ENCODE measurements at places on chromosomes 4 and X. TPM values are rescaled to one million over a fixed set of nuclear protein-coding genes. Genes with fewer than 3 reads are reported as not detected.

The ZNF674 gene
- total RNA-seq, result 1.9 TPM

The GPC4 gene
- total RNA-seq, result 3.1 TPM

The MAGEB3 gene
- total RNA-seq, result not detected

The SSX2B gene
- total RNA-seq, result not detected

The NKX3-2 gene
- total RNA-seq, result not detected

DNA sequence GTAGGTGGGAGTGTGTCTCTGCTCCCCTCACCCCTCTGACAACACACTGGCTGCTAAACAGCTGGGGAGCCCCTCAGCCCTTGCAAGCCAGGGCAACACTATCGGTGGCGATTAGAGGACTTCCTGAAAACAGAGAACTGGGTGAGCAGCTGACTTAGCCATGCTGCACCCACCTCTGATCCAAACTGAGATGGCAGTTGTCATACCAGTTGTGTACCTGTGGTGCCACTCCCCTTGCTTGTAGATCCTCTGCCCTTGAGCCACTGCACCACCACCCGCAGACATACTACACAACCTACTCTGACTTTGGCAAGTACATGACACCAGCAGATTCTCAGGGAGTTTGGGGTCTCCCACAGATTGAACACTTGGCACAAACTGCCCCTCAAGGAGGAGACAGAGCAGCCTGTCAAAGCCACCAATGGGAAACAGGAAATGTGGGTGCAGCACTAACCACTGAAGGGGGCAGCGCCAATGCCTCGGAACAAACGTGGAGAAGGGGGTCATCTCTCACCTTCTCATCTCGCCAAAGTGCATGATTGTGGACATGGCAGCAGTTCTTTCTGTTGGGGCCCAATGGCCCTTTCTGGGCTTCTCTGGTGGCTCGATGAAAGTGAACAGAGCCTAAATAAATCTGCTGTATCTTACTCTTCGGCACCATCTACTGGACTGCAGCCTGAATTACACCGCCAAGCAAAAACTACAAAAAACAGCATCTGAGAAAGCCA lies 119.8 kb downstream of the NEK1 start:
- H3K27me3 ChIP-seq, result no peaks in the 10 kb centered on the region
- no peak for DNase-seq
- H3K36me3 ChIP-seq, result no peaks in the 10 kb centered on the region
- no peak overlapping the region for H3K27ac ChIP-seq

DNA sequence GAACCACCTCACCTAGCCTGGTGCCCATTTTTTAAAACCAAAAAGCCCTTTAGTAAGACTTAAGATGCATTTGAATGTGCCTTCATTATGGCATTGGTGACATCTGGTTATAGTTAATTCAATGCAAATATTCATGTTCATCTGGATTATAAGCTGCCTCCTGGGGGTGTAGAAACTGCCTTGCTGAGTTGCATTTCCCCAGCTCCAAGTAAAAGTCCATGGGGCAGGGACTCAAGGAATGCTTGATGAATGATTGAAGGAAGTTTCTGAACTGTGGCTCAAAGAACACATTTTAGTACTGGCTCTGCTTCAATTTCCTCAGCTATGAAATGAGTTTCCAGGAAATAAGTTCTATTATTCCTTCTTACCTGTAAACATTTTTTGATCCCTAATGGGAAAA lies 18.5 kb upstream of the RBM47 start:
- H3K36me3 ChIP-seq, result no peaks in the 10 kb centered on the region
- DNase-seq, result no peak
- no peak overlapping the region for H3K4me3 ChIP-seq
- H3K27me3 ChIP-seq, result no peaks in the 10 kb centered on the region
- no peaks in the 10 kb centered on the region for H3K4me1 ChIP-seq

DNA sequence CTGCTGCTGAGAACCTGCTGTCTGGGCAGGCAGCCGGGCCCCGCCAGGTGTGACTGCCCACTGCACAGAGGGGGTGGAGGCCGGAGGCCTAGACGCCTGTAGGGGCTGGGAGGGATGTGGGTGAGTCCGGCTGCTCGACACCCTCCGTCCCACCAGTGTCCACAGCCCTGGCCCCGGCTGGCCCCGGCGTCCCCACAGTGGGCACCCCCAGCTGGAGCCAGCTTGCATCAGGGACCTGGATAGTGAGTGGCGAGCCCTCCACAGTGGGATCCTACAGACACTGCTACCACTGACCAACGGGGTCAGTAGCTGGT lies 34.7 kb upstream of the SPON2 start:
- H3K27me3 ChIP-seq, result no peaks in the 10 kb centered on the region
- H3K36me3 ChIP-seq, result peaks cover 8% of the 10 kb centered on the region
- H3K4me3 ChIP-seq, result no peak overlapping the region
- H3K27ac ChIP-seq, result no peak overlapping the region
- DNase-seq, result peak; percentile 9
- H3K4me1 ChIP-seq, result peaks cover 42% of the 10 kb centered on the region

DNA sequence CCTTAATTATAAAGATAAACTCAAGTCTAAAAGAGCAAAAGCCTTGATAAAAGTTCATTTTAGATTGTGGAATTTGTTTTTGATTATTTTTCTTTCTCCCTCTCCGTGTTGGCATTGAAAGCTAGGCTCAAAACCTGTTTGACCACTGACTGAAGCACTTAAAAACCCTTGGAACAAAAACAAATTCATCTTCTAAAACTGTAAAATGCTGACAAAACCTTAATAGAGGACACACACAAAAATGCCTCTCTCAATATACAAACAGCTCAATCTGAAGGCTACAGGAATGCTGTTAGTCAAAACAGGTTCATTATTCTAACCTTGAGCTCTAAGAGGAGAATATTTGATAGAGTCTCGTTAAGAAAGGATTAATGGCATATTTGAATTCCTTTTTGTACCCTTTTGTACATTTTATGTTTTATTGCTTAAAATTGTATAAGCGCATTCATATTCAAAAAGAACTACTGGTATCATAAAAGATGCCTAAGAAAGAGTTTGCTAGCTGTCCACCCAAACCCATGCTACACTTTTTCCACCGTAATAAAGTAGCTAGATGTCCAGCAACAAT lies 74.3 kb upstream of the NAP1L5 start:
- H3K4me1 ChIP-seq, result no peaks in the 10 kb centered on the region
- no peaks in the 10 kb centered on the region for H3K27me3 ChIP-seq
- H3K27ac ChIP-seq, result no peak overlapping the region
- no peaks in the 10 kb centered on the region for H3K36me3 ChIP-seq
- no peak for DNase-seq

GRCh38 chrX:84046403-84046984 lies 141.5 kb downstream of the RPS6KA6 start:
- no peaks in the 10 kb centered on the region for H3K27me3 ChIP-seq
- no peaks in the 10 kb centered on the region for H3K36me3 ChIP-seq
- H3K4me1 ChIP-seq, result no peaks in the 10 kb centered on the region
- no peak overlapping the region for H3K4me3 ChIP-seq
- H3K27ac ChIP-seq, result no peak overlapping the region

DNA sequence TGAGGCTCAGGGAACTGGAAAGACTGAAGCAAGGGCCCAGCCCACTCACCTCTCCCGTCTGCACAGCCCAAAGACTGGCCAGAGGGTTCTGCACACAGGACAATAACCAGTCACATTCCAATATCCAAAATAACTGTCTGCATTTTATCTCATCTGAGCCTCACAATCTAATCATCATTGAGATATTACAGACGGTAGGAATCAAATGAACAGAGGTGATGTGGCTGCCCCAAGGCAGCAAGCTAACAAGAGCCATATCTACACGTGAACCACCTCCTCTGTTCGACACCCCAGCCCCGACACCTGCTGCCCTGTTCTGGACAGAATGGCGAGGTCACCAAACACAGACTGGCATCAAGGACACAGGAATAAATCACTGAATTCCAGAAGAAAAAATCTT lies 60.5 kb downstream of the AFAP1 start:
- H3K36me3 ChIP-seq, result no peaks in the 10 kb centered on the region
- no peak for DNase-seq
- H3K27me3 ChIP-seq, result no peaks in the 10 kb centered on the region
- no peak overlapping the region for H3K4me3 ChIP-seq
- no peak overlapping the region for H3K27ac ChIP-seq

GRCh38 chr4:8050555-8051206 lies 107.9 kb downstream of the ABLIM2 start:
- no peaks in the 10 kb centered on the region for H3K27me3 ChIP-seq
- H3K36me3 ChIP-seq, result no peaks in the 10 kb centered on the region
- H3K27ac ChIP-seq, result peak overlapping the region; percentile 82
- H3K4me3 ChIP-seq, result peak overlapping the region; percentile 5

DNA sequence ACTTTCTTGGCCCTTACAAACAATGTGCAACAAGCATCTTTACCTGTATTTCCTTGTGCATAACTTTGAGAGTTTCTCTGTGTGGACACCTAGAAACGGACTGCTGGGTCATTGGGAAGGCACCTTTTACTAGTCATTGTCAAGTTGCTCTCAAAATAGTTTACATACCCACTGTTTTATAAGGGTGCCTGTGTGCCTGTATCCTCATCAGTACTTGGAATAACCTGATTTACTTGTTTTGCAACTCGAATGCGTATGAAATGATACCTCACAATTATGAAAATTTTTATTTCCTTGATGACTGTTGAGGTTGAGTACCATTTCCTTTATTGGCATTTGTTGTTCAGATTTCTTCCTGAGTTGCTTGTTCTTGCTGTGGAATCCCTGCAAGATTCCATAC lies 150.8 kb downstream of the STIM2 start:
- no peaks in the 10 kb centered on the region for H3K36me3 ChIP-seq
- H3K27me3 ChIP-seq, result no peaks in the 10 kb centered on the region
- H3K27ac ChIP-seq, result no peak overlapping the region
- DNase-seq, result no peak

- no peaks in the 10 kb centered on the region for H3K36me3 ChIP-seq
- DNase-seq, result no peak
- no peak overlapping the region for H3K4me3 ChIP-seq
Measured at GRCh38 chr4:7564242-7564641, 129.5 kb upstream of the PSAPL1 start.

- no peak overlapping the region for H3K4me3 ChIP-seq
- peaks cover 91% of the 10 kb centered on the region for H3K4me1 ChIP-seq
- no peaks in the 10 kb centered on the region for H3K27me3 ChIP-seq
- peak overlapping the region; percentile 96 for H3K27ac ChIP-seq
- DNase-seq, result peak; percentile 88
Measured at GRCh38 chrX:107729558-107730297, 45.9 kb downstream of the TSC22D3 start.

GRCh38 chr4:153486281-153487151 lies 20.4 kb downstream of the TMEM131L start:
- no peak overlapping the region for H3K4me3 ChIP-seq
- peak overlapping the region; percentile 83 for H3K27ac ChIP-seq

DNA sequence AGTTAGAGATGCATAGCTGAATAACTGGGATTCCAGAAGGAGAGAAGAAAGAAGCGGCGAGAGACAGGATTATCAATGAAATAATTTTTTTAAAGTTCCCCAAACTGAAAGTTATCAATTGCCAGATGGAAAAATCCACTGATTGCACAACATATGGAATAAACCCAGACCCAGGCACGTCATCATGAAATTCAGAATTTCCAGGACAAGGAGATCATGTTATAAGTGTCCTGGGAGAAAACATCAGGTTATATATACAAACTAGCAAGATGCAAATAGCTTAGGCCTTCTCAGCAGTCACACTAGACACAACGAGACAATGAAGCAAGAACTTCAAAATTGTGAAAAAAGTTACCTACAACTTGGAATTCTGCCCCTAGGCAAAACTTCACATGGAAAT lies 200.0 kb downstream of the PALLD start:
- no peak for DNase-seq
- no peak overlapping the region for H3K27ac ChIP-seq
- H3K4me1 ChIP-seq, result no peaks in the 10 kb centered on the region
- H3K4me3 ChIP-seq, result no peak overlapping the region
- H3K36me3 ChIP-seq, result no peaks in the 10 kb centered on the region

DNA sequence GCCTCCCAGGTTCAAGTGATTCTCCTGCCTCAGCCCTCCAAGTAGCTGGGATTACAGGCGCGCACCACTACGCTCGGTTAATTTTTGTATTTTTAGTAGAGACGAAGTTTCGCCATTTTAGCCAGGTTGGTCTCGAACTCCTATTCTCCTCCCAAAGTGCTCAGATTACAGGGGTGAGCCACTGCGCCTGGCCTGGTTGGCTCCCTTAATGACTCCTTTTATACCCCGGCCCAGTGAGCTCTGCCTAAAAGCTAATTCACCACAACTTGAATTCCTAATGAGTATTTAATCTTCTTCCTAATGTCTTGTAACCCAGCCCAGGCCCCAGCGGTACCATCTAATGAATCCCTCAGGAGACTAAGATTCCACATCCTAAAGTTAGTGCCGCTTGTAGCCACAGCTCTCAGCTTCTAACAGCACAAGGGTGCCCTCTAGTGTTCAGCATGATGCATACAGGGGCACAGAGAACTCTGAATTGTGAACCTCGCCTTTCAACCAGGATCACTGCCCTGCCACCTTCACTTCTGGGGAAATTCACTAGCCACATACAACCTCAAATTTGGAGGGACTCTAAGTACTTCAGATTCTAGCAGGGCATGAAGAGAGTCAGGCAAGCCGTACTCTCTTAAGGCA lies 89.5 kb downstream of the OR13H1 start:
- no peaks in the 10 kb centered on the region for H3K27me3 ChIP-seq
- H3K27ac ChIP-seq, result no peak overlapping the region
- H3K4me1 ChIP-seq, result no peaks in the 10 kb centered on the region
- H3K4me3 ChIP-seq, result no peak overlapping the region
- DNase-seq, result peak; percentile 15
- H3K36me3 ChIP-seq, result no peaks in the 10 kb centered on the region

All from gastrocnemius medialis (tissue), 4 donors.